NCI-H1092 treated with DMSO at 0.1 percent for 48 hours (cell line): ENCODE measurements at places on chromosomes 13 and 19.

DNA sequence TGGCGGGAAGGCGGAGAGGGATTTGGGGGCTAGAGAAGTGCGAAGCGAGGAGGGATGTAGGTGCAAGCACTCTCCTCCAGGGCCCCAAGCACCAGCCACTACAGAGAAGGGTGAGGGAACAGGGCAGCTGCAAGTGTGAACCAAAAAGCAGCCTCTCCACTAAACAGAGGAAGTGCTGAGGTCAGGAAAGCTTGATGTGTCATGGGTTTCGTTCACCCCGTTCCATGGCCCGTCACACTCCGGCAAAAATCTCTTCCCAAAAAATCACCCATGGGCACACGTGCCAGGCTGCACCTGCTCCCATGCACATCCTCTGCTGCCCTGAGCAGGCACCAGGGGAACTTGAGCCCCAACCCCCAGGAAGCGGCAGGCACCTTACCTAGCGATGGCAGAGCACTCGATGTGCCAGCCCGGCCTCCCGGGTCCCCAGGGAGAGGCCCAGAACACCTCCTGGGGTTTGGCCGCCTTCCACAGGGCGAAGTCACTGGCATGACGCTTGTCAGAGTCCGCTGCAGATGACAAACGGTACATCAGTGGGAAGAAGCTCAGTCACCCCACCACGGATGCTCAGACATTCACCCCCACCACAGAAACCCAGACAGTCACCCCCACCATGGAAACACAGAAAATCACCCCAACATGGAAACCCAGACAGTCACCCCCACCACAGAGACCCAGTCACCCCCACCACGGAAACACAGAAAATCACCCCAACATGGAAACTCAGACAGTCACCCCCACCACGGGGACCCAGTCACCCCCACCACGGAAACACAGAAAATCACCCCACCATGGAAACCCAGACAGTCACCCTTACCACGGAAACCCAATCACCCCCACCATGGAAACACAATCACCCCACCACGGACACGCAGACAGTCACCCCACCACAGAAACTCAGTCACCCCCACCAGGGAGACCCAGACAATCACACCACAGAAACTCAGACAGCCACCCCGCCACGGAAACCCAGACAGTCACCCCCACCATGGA, 29.0 kb downstream of the CARS2 start:
- DNase-seq = no peak

GRCh38 chr19:7636317-7636690, 606 bp upstream of the STXBP2 start:
- no peak for DNase-seq

DNA sequence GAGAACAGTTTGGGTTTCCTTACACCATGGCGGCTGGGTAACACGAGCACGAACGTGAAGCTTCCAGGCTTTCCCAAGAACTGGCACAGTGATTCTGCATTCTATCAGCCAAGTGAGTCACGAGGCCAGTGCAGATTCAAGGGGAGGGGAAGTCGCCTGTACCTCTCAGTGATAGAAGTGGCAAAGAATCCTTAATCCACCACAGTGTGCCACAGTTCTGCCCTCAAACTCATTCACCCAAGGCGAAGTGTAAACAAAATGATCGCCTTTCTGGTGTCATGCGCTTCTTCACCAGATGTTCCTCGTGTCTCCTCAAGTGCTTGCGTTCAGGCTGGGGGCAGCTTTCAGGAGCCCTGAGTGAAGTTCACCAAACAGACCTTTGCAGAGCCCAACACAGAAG, 24.9 kb upstream of the AMER2 start:
- DNase-seq = no peak

DNA sequence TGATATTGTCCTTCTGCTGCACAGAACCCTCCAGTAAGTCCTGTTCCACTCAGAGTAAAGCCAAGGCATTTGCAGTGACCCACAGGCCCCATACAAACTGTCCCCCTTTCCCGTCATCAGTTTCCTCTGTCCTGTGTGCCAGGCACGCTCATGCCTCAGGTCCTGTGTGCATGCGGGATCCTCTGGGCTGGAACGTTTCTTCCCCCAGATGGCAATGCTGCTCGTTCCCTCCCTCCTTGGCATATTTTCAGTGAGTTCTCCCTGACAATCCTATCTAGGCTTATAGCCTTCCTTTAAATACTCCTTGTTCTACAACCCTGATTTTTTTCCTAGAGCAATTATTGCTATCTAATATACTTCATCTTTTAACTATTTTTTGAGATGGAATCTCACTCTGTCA, 5.7 kb downstream of the OPA3 start:
- no peak for DNase-seq

- DNase-seq = no peak
Observed at GRCh38 chr19:57802269-57802668, 12.4 kb downstream of the ZNF552 start.

DNA sequence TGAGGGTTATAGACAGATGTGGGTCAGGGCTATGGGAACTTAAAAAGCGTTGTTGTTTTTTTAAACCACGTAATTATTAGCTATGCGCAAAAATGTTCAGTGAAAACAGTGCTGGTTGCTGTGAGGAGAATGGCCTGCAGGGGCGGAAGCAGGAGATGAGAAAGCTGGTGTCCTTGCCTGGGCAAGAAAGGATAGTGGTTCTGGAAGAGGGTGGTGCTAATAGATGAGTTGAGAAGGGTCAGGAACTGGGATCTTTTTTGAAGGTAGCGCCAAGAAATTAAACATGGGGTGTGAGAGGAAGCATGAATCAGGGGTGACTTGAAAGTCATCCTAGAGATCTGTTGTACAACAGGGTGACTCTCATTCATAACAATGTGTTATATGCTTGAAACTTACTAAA, 4.8 kb upstream of the SMG9 start:
- DNase-seq = no peak

- no peak for DNase-seq
Observed at GRCh38 chr19:51507640-51508058, 6.0 kb upstream of the SIGLEC12 start.

DNA sequence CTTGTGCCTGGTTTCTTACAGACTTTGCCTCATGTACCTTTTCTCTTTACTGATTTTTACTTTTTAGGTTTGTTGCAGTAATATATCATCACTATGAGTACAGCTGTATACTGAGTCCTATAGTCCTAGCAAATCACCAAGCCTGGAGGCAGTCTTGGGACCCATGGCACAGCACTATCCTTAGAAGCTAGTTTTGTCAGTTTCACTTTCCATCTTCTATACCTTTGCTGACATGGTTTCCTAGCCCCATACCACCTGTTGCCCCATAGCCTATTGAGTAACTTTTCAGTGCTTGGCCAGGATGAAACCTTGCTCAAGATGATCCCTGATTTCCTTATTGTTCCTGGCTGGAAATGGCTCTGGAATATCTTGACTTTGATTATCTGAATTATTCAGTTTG, 826.4 kb downstream of the GPC5 start:
- no peak for DNase-seq

DNA sequence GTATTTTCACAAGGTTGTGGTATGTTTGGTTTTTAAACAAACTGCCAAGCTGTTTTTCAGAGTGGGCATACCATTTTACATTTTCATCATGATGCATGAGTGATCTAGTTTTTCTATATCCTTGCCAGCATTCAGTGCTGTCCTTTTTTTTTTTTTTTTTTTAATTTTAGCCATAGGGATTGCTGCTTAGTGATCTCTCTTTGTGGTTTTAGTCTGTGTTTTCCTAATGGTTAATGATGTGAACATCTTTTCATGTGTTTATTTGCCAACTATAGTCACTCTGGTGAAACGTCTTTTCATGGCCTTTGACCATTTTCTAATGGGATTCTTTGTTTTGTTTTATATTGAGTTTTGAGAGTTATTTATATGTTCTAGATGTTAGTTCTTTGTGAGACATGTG, 59.7 kb downstream of the SHISA2 start:
- DNase-seq = no peak

DNA sequence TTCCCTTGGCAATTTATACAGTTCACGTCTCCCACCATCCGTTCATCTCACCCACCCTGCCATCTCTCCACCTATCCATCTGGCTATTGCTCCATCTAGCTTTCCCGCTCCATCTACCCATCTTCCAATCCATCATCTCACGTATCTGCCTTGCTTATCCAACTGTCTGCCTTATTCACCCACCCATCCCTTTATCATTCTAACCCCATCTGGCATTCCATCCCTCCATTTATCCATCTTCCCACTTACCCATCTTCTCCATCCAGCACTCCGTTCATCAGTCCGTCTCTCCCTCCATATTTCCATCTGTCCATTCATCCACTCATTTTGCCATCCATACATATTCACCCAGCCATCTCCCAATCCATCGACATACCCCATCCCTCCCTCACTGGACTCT, 10.0 kb downstream of the RPS16 start:
- DNase-seq = no peak

- DNase-seq = no peak
Observed at GRCh38 chr13:32116210-32116609, 84.6 kb downstream of the FRY start.

DNA sequence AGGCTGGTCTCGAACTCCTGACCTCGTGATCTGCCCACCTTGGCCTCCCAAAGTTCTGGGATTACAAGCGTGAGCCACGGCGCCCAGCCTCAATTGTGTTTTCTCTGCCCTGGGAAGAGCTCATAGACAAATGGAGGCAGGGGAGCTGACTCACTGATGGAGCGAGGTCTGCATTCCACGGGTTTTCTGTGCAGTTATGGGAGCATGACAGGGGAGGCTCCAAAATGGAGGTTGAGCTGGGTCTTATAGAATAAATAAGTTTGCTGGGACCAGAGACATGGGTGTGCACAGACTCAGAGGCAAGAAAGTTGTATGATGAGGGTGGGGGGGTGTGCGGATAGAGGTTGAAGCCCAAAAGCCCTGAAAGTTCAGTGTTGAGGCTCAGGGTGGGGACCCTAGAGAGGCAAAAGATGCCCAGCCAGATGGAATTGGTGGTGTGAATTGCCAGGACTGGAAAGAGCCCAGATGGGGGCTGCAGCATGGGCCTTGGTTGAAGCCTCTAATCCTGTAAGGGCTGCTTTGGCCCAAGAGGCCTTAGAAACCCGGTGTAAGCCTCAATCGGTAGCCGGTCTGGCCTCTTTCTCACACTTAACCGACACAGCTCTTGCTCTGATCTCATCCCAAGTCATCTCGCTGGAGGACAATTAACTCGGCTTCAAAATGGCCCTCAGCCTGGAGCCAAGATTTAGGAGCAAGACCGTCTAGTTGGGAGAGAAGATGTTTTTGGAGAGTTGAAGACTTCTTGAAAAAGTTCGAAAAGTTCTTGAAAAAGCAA, 1.9 kb downstream of the TPM4 start:
- DNase-seq = no peak

DNA sequence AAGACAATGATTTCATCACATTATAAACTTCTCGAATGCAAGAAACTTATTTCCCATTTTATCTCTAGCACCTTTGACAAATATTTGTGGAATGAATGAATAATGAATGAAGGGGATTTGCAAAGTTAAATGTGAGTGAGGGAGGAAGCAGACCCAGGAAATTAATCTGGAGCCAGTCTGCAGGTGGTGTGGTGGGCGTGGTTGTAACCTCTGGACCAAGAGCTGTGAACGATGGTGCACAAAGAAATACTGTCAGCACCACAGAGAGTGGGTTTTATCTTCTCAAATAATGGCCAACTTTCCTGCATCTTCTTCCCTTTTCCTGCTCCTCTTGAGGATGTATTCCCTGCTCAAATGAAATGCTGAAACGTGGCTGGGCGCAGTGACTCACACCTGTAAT, 11.0 kb upstream of the ZNF792 start:
- no peak for DNase-seq

GRCh38 chr13:101916108-101916774, 463.8 kb downstream of the ITGBL1 start:
- peak; percentile 71 for DNase-seq

- peak; percentile 54 for DNase-seq
Observed at GRCh38 chr13:94209117-94209516, 270.4 kb downstream of the DCT start.

DNA sequence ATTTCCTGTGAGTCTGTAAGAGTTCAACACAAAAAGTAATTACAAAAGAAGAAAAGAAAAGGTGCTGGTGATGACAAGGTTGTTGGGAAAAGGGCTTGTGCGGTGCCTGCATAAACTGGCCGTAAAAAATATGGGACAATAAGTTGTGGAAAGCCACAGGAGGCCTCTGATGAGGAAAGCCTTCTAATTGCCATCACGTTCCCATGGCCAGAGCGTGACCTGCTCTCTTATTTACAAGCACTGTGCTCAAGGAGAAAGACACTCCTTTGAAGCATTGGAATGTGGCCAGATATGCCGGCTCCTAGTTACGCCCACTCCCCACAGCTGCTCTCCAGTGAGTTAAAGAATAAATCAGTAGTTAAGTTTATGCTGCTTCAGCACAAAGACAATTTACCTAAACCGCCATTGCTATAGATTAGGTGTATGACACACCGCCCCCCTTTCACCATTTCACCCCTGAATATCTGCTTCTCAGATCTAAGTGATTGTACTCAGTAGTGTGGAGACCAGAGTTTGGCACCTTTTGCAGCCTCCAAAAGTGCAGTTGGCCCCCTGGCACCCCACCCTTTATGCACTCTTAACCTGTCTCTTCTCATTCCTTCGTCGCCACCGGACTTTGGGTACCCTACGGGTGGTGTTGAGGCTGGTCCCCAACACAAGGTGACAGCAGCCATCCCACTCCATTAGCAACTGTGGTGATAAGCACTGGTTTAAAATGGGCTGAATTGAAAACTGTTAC, 8.1 kb upstream of the PGLYRP1 start:
- no peak for DNase-seq

GRCh38 chr19:27773318-27774094, 1439.4 kb downstream of the UQCRFS1 start:
- no peak for DNase-seq

DNA sequence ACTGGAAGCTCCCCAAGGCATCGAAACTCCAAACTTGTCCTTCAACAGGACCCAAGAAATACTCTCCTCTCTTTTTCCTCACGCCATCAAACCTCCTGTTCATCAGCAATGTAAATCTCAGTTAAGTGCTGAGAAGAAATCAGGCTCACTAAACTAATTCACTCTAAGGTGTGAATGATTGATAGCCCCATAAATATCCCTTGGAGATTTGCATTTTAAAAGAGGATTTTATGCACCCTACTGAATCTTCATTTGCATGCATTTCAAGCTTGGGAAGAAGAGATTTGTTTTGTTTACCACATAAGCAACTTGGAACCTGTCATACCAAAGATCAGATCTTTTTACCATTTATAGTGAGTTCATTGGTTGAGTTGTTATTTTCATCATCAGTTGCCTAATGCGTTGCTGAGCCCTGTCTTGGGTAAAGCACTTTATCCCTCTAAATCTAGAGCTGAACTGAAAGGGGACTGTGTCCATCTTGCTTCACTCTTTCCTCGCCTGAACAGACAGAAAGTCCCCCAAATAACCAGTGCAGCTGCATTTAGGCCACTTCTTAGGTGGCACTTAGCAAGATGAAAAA, 40.2 kb upstream of the GSX1 start:
- no peak for DNase-seq

GRCh38 chr19:34577056-34577455, 95.5 kb downstream of the WTIP start:
- DNase-seq = no peak

- DNase-seq = no peak
Observed at GRCh38 chr19:632579-633067, 714 bp downstream of the POLRMT start.
